Stimulated activated CD4-positive, alpha-beta T cell treated with anti-CD3 and anti-CD28 coated beads, Interleukin-12 subunit alpha, Interleukin-12 subunit beta, amount 100 ng/mL, for 24 hours (primary cell): ENCODE measurements at places on chromosomes 6 and 20.

- no peak for DNase-seq
Observed at GRCh38 chr20:61791995-61792394, 273.7 kb downstream of the TAF4 start.

DNA sequence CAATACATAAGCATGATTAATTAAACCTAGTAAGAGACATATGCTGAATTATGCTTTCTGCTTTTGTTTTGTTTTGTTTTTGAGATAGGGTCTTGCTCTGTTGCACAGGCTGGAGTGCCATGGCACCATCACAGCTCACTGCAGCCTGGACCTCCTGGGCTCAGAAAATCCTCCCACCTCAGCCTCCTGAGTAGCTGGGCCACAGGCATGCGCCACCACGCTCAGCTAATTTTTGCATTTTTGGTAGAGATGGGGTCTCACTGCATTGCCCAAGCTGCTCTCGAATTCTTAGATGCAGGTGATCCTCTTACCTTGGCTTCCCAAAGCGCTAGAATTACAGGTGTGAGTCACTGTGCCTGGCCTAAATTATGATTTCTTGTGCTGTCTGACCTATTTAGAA lies 3.8 kb downstream of the XPO5 start:
- no peak for DNase-seq

- DNase-seq = no peak
Observed at GRCh38 chr6:10463491-10464481, 48.9 kb upstream of the TFAP2A start.

GRCh38 chr6:36752886-36753506 lies 55.4 kb downstream of the RAB44 start:
- no peak for DNase-seq

- DNase-seq = no peak
Observed at GRCh38 chr6:36973647-36974046, 12.3 kb downstream of the MTCH1 start.

DNA sequence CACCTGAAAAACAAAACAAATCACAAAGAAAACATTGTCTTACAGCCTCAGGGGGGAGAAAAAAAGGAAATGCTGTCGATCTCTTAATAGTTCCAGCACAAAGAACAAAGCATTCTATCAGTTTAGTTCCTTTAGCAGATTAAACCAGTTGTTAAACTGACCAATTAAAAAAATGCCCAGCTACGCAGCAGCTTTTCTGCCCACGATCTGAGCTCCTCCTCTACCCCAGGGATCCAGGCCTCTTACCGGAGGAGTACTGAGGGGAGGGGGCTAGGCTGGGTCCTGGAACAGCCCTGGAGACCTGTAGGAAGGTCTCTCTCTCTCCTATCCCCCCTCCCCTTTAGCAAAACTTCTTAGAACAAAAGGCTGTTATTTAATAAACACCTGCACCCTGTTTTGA lies 13.4 kb downstream of the PTK7 start:
- no peak for DNase-seq

- DNase-seq = no peak
Observed at GRCh38 chr6:158321960-158322359, 9.7 kb downstream of the TULP4 start.

DNA sequence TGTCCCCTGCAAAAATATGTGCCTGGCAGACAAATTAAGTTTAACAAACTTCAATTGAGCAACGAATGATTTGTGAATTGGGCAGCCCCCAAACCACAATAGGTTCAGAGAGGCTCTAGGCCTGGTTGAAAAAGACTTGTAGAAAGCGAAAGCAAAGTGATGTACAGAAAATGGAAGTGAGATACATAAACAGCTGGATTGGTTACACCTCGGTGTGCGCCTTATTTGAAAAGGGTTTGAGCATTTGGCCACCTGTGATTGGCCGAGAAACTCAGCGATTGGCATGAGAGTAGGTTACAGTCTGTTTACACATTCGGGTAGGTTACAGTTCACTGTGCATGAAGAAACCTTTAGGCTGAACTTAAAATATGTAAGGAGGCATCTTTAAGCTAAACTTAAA lies 136.9 kb downstream of the CD83 start:
- DNase-seq = no peak

- peak; percentile 14 for DNase-seq
Observed at GRCh38 chr6:37155394-37156312, 14.3 kb upstream of the PIM1 start.

- DNase-seq = no peak
Observed at GRCh38 chr6:19477563-19477962, 359.6 kb upstream of the ID4 start.

- no peak for DNase-seq
Observed at GRCh38 chr20:61620174-61620573, 368.1 kb downstream of the CDH4 start.

GRCh38 chr20:37282556-37282955 lies 6.9 kb upstream of the MANBAL start:
- no peak for DNase-seq

DNA sequence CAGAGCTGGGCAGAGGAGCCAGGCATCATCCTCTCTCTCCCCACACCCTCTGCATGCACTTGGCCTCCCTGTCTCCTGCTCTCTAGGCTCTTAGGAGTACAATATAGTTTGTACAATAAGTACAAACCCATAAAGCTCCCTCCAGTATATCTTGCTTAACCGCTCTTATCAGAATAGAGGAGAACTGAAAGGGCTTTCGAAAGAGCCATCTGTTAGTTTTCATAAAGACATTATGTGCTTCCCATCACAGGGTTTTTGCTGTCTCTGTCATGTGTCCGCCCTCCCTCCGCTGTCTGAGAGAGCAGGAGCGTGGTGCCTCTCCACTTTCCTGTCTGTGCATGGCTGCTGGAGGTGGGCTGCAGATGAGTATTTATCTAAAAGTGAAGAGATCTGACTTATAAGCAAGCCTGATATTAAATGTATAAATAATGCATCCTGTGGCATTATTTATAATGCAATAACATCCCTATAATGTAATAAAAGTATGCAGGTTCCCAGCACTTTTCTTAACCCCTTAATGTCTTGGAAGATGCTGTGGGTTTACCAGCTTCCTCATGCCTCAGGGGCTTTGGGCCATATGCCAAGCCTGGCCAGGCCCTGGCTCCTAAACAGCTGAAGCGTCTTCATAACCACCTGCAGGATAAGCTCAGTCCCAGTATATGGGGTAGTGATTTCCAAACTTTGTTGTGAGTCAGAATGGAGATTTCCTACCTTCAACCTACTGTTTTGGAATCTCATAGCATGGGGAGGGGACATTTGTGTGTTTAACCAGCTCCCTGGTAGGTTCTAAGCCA lies 297.1 kb downstream of the DHX35 start:
- no peak for DNase-seq

GRCh38 chr20:50220093-50220893 lies 29.7 kb downstream of the CEBPB start:
- DNase-seq = no peak

DNA sequence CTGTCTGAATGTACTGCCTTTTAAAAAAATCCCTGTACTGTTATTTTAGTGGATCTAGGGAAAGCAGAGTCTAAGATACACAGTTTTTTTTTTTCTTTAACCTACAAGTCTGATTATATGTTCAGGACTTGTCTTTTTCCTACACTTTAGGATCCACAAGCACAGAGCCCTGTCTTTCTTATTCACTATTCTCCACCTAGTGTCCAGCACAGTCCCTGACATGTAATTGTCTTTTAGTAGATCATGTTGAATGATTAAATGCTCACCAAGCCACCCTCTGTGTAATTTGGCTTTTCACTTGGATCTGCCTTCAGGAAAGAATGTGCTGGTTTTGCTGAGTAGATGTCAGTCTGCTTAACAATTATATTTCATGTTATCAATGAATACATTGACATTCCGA lies 35.8 kb upstream of the YWHAB start:
- no peak for DNase-seq

DNA sequence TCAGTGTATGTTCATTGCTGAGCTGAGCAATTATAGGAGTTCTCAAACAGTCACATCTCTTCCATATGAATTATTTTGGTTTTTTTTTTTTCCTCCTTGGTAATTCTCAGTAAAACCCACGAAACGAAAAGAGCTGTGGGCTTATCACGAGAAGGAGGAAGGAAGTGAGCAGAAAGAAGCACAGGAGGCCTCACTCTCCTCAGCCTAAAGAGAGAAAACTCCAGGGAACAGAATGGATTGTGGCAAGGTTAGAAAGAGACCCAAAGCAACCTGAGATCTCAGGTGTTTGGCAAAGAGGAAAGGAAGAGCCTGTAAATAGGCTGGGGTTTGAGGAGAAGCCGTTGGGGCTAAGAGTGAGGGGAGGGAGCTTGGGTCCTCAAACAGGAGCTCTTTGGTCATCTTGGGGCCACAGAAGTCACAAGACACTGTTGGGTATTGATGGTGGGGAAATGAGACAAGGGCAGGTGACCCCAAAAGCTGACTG lies 67.8 kb upstream of the CITED2 start:
- DNase-seq = no peak

DNA sequence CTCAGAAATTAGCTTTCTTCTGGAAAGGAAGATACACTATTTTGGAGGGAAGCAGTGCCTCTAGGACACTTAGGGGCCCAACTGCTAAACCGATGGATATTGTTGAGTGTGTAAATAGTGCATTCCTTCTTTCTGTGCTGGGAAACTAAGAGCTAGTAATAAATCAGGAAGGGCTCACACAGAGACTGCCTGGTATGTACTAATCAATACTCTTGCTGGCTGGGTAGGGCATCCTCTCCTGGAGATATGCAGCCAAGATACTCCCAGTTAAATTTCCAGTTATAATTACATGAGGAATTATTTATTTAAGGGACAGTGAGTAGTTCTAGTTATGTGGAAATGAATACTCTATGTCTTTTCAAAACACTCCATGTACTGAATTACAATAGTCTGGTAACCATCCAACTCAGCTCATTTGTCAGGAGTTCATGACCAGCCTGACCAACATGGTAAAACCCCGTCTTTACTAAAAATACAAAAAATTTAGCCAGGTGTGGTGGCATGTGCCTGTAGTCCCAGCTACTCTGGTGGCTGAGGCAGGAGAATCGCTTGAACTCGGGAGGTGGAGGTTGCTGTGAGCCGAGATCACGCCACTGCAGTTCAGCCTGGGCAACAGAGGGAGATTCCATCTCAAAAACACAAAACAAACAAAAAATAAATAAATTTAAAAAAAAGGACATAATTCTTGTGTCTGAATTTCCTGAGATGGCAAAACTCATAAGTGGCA lies 100.0 kb downstream of the OR2B2 start:
- no peak for DNase-seq

- no peak for DNase-seq
Observed at GRCh38 chr6:53985366-53985765, 125.9 kb upstream of the MLIP start.
